Hematopoietic multipotent progenitor cell treated with erythropoietin and hydrocortisone succinate and interleukin-3 and kit ligand, for 17 days (in vitro differentiated cells): ENCODE measurements at places on chromosomes 3 and 15.
A peak's percentile ranks its signal among the peaks of the same experiment; 100 is the strongest.

DNA sequence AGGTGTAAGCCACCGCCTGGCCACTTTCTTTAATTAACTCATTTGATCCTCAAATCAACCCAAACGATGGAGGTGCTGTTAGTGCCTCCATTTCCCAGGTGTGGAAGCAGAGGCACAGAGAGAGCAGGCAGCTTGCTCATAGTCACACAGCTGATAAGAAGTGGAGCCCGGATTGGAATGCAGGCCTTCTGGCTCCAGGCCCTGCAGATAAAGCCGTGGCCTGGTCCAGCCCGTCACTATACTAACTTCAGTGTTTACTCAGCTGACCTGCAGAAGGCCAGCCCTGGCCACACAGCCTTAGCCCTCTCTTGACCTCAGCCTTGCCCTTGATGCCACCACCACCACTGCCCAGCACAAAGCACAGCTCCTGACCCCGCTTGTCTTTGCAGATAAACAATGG, 116.7 kb downstream of the NUP210 start:
- DNase-seq = no peak

DNA sequence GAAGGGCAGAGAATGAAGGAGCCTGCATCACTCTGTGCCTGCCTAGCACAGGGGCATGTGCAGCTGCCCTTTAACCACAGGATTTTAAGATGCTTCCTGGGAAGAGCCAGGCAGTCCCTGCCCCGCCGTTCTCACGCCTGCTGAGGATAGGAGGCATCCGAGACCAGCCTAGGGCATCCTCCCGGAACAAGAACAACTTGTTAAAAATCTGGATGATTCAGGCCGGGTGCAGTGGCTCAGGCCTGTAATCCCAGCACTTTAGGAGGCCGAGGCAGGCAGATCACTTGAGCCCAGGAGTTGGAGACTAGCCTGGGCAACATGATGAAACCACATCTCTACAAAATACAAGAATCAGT, 15.2 kb downstream of the NRROS start:
- DNase-seq = no peak

DNA sequence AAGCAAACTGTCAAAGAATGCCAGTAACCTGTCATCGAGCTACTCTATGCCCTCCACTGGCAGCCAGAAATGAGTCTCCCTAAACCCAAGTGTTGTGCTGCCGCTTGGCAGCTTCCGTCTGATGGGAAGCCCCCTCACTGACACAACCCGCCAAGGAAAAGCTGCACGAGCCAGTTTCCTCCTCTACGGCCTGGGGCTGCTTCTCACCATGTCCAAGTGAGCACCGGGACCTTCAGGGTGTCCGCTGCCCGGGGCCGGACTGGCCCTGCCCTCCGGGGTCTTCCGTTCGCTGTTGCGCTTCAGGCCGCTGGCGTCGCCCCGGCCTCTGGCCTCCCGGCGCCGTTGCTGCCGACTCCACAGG, 490 bp downstream of the TOMM70 start:
- peak; percentile 43 for DNase-seq

DNA sequence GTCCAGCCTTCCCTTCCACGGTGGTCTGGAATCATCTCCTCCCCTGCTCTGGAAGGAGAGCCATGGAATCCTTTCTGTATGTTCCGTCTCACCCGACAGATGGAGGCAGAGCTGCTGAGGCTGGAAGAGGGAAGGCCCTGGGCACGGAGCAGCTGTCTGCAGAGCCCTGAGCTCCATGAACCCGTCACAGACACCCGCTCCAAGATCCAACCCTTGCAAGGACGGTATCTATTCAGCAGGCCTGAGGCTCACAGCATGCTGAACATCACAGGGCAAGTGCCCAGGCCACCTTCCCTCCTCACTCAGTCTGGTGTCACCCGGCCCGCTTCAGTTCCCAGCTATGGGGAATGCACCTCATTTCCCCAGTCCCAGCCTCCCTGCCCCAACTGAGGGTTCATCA, 103.9 kb downstream of the LRIG1 start:
- DNase-seq = no peak

DNA sequence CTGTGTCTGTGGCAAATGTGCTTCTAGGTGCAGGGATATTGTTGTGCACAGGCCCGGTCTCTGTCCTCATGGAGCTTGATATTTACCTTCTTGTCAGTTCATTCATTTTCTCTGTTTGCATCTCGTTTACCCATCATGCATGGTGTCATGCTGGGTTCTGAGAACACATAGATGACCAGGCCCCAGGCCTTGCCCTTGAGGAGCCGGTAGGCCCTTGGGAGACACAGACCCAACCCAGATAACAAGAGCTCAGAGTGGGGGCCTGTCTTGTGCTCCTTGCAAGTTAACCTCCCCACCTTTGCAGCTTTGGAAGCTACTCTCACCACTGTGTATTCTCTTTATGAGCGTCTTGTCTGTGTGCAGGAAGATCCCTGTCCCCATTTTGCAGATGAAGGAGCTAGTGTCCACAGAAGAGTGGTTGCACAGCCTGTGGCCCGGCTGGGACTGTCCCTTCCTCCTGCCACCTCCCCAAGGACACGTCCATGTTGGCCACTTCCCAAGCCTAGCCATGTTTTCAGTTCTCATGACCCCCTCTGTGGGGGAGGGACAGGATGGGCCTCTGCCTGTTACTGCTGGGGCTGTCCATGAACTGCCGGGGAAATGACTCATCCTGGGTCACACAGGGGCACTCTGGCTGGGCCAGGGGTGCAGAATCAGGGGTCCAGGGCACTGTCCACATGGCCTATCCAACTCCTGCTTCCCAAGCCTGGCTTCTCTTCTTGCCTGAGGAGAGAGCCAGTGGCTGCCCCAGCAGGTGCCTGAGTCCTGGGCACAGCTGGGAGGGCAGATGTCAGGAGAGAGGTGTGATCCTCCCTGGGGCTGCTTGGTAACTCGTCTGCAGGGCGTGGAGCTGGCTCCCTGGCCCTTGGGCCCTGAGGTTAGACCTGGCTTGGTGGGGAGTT, 3.4 kb downstream of the SNX33 start:
- DNase-seq = no peak
